NCI-H82 (cell line): ENCODE measurements at places on chromosomes 3 and 15.

DNA sequence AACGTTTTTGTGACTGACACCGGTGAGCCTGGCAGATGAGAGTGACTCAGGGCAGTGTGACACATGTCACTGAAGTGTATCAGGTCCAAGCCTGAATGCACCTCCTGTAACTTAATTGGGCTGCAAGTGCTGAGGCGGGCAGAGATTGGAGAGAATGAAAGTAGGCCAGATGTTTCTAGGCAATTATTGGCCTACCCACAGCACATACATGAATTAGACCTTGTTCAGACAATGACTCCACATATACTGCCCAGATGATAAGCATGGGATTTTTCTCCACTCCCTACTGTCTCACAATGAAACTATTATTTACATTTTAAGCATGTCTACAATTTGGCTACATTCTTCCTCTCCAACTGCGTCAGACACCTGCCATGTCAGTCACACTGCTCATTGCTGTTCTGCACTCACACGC, 187.3 kb upstream of the ZNF385D start:
- DNase-seq, result no peak

DNA sequence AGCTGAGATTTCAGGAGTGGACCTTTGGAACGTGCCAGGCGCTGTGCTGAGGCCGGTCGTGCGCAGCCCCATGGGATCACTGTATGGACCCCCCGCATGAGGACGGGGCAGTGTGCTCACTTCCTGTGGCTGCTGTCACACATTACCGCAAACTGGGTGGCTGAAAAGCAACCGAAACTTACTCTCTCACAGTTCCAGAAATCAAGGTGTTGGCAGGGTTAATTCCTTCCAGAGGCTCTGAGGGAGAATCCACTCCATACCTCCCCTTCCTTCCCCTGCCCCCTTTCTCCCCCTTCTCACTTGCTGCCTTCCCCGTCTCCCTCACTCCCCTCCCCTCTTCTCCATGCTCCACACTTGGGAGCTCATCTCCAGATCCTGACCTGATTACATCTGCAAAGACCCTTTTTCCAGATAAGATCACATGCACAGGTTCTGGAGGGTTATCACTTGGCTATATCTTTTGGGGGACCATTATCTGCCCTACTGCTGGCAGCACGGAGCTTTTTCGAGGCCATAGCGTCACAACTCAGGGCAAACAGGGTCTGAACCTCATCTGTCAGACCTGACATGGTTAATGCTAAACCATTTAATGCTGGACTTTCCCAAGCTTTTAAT, 41.2 kb downstream of the KLF13 start:
- no peak for DNase-seq

DNA sequence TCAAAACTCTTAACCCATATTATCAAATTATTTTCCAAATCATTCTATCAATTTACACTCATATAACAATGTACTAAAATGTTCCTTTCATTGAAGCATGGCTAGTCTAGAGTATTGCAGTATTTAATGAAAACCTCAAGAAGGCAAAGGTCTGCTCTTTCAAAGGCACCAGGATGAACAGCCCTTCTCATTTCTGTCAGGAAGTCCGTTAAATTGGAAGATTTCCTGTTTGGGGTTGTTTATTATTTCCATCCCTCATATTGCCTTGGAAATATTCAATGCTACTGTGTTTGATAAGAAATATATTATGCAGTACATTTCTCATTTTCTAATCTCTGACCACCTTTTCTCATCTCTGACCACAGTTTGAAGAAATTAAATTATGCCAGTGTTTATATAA, 25.1 kb downstream of the ACKR4 start:
- no peak for DNase-seq

DNA sequence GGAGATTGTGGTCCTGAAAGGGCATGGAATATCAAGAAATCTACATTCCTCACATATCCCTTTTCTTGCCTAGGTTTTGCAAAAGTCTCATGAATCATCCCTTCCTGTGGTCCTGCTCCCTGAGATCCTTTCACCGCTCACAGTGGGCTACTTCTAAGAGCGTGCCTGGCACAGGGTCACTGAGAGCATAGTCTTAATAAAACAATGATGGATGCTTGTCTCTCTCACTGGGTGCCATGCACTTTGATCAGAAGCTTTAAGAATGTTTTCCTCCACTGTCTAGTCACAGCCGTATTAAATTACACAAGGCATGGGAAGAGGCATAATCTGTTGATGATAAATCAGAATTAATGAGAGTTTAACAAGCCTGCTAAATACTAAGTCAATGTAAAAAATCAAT, 269.7 kb upstream of the ATP10A start:
- peak; percentile 23 for DNase-seq

- no peak for DNase-seq
Observed at GRCh38 chr3:58725326-58725853, 58.8 kb upstream of the FAM3D start.

GRCh38 chr3:156615592-156616173, 58.7 kb upstream of the TIPARP start:
- no peak for DNase-seq

GRCh38 chr3:111215481-111215880, 143.9 kb downstream of the NECTIN3 start:
- DNase-seq, result no peak

- DNase-seq, result peak; percentile 89
Observed at GRCh38 chr3:129892857-129893580, 492 bp downstream of the TMCC1 start.

DNA sequence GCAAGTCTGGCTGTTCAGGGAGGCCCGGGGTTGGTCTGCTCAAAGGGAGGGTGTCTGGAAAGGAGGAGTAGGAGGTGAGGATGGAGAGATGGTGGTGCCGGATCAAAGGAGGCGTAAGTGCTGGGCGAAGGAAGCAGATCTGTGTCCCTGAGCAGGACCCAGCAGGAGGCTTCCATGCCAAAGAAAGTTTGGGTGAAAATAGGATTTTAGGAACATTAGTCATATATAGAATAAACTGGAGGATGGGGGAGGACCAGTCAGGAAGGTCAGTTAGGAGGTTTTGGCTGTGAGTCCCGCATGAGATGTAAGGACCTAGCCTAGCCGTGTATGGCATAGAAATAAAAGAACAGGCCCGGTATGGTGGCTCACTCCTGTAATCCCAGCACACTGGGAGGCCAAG, 28.6 kb upstream of the VPS8 start:
- no peak for DNase-seq

- DNase-seq, result no peak
Observed at GRCh38 chr15:85852969-85853368, 58.2 kb upstream of the KLHL25 start.

DNA sequence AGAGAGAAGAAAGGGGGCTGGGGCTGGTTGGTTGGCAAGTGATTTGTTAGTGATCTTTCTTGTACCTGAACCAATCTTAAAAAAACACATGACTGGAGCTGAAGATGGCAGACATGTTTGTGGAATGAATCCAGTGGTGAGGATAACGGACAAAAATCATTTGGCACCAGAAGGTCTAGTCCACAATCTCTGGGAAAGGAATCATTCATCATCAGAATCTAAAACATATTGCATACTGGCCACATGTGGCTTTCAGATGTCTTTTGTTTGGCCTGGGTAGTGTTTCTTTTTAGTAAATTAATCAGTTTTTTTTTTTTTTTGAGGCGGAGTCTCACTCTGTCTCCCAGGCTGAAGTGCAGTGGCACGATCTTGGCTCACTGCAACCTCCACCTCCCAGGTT, 5.0 kb downstream of the NEK11 start:
- no peak for DNase-seq

- DNase-seq, result no peak
Observed at GRCh38 chr3:125622381-125622791, 27.1 kb upstream of the OSBPL11 start.

DNA sequence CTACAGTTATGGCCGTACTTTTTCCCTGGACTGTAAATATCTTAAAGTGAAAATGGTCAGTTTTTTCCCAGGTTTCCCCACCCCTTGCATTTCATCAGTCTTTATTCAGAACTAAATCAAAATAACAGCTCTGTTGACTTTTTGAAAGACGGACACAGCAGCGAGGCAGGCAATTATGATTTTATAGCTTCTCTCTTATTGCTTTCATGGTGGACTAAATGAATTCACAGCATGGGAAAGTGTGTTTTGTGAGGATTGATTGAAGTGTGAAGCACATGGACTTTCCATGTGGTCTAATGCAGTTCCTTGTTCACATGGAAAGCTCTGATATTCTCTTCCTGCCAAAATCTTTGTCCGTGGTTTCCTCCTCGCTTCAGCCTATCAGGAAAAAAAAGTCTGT, 268.7 kb upstream of the ARL6 start:
- DNase-seq, result no peak

DNA sequence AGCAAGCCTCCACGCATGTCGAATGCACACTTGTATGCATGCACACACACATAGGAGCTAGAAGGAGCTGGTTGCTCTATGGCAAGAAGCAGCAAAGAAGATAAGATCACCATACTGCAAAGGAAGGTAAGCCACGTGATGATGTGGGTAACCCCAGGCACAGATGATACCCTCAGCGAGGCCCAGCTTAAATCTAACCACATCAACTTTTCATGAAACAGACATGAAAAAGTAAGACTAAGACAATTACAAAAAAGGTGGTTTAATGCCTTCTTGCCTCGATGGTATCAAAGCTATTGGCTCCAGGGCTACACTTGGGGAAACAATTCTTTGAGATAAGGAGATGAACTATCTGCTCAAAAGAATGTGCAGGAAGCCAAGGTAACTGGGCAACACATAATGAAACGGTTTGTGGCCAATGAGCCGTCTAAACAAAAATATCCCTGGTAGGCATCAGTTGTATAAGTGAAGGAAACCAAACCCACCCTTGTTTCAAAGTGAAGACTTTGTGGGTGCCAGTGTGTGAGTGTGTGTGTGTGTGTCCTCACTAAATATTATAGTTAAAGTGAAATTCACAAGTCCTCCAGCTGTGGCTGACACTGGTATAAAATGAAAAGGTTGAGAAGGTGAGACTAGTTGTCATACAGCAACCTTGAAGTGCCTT, 365.7 kb upstream of the ICE2 start:
- no peak for DNase-seq

GRCh38 chr3:128466840-128467541, at the start of gene DNAJB8:
TSS of gene DNAJB8 (minus strand) at chr3:128466890. CDS start at chr3:128463245, 3,645 bp downstream.
- no peak for DNase-seq

- no peak for DNase-seq
Observed at GRCh38 chr15:33730815-33731214, 237.5 kb upstream of the CHRM5 start.

- DNase-seq, result no peak
Observed at GRCh38 chr3:135213822-135214221, 418.8 kb downstream of the EPHB1 start.

- DNase-seq, result no peak
Observed at GRCh38 chr15:95957861-95958260, 372.6 kb upstream of the NR2F2 start.

- no peak for DNase-seq
Observed at GRCh38 chr3:128592864-128593263, 57.8 kb downstream of the RPN1 start.

GRCh38 chr3:14210843-14211594, 32.4 kb downstream of the LSM3 start:
- no peak for DNase-seq
